ENCODE measurements at places on chromosomes 11 and 22. TPM values are rescaled to one million over a fixed set of nuclear protein-coding genes. Genes with fewer than 3 reads are reported as not detected.

- no peak for DNase-seq
Observed at GRCh38 chr11:124098141-124098540, 17.1 kb upstream of the VWA5A start.

The GLYAT gene
- not detected for total RNA-seq

- no peak for DNase-seq
Observed at GRCh38 chr11:69559181-69559580, 77.7 kb downstream of the LINC01488 start.

DNA sequence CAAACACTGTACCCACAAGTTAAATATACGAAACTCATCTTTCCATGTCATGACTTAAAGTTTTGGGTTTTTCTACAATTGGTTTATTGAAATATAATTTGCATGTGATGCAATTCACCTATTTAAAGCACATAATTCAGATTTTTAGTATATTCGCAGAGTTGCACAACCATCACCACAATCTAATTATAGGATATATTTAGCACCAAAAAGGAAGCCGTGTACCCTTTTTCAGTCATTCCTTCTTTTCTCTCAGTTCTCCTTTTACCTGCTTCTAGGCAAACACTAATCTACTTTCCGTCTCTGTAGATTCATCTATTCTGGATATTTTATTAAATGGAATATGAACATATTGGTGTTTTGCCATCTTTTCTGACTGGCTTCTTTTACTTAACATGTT is 1458.1 kb upstream of the TENM4 start:
- DNase-seq, result no peak

The APOL4 gene
- 8.5 TPM for total RNA-seq

DNA sequence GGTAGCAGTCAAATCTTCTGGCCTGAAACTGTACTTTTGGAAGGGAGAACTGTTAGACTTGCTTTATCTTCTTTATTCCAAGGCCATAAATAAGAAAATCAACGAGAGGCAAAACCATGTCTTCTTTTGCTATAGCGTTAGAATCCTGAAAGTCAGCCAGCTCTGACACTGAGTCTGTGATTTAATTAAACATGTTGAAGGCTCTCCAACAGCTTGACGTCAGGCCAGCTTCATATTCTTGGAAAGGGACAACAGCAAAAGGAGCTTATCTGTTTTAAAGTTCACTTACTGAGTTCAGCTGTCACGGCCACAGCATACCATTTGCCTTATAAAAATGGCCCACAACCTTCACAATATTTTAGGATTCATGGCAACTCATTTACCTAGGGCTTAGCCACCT is 131.0 kb upstream of the LDLRAD3 start:
- DNase-seq, result no peak

The PDGFD gene
- not detected for total RNA-seq

DNA sequence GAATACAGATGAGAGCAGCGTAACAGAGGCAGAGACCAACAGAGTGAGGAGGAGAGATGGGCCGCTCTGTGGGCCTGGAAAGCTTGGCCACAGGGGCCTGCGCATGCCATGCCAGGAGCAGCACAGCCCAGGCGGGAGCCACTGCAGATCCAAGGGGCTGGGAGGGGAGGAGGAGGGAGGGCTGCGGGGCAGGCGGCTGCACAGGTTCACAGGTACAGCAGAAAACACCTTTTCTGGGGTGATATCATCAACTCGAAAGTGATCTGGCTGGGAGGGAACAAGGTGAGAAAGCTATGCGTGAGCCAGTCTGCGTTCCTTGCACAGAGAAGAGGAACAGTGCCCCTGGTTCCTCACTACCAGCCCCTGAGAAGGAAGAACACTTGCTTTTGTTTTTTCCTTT is 14.8 kb downstream of the VPS37C start:
- no peak for DNase-seq

The NPAS4 gene
- 0.18 TPM for total RNA-seq

DNA sequence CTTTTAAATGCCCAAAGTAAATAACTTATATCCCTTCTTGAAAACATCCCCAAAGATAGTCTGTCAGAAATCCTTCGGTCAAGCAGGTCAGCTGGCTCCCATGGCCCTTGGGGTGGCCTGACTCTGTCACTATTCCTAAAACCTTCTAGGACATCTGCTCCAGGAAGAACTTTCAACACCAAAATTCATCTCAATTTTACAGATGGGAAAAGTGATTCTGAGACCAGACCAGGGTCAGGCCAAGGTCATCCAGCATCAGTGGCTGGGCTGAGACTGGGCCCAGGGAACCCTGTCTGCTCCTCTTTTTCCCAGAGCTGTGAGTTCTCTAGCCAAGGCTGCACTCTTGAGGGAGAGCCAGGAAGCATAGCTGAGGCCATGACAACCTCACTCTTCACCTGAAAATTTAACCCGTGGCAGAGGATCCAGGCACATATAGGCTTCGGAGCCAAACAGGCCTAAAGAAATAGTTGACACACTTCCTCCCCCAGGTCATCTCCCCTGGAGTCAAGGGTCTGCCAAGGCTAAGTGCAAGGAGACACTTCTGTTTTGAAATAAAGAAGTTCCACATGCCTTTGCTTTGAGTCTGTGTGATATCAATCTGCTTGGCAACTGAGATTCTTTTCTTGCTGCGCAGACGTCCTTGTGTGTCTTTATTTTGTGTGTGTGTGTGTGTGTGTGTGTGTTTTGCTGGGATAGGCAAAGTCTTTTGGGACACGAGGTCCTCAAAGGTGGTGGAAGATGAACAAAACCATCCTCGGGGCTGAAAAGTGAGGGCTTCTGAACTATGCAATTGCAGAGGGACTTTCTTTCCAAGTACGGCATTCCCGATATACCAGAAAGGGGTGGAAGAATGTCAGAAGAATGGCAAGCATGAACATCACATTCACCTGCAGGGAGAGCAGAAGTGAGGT is 16.8 kb upstream of the PRG2 start:
- no peak for DNase-seq

The GRAP2 gene
- 235 TPM for total RNA-seq

Measured in activated CD8-positive, alpha-beta T cell treated with anti-CD3 and anti-CD28 coated beads, Interleukin-2, amount 10 ng/mL, durations not matched to agents 7 days and 5 days (primary cell).